GM12878 (cell line): ENCODE measurements at places on chromosomes 7 and 10. TPM values are rescaled to one million over a fixed set of nuclear protein-coding genes. Genes with fewer than 3 reads are reported as not detected.

EEPD1 gene
- total RNA-seq: 0.45 and 1.0 TPM in 2 replicates

GRCh38 chr10:92156874-92157773 is 133.8 kb downstream of the CPEB3 start:
- H3K4me1 ChIP-seq: no peaks in the 10 kb centered on the region
- no peak overlapping the region for H3K27ac ChIP-seq
- H3K4me3 ChIP-seq: no peak overlapping the region
- H3K27me3 ChIP-seq: no peaks in the 10 kb centered on the region
- H3K36me3 ChIP-seq: no peaks in the 10 kb centered on the region

DNA sequence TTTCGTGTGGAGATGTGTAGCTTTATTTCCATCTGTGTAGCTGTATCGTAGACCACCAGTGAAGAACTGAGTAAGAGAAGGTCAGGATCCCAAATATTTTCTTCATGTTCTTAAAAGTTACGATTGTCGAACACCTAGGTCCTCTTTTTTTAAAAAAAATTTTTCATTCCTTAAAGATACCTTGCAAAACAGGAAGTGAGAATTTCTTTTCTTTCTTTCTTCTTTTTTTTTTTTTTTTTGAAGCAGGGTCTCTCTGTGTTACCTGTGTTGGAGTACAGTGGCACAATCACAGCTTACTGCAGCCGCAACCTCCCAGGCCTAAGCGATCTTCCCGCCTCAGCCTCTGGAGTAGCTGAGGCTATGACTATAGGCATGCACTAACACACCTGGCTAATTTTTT is 60.8 kb downstream of the PHTF2 start:
- no peak for DNase-seq
- H3K4me3 ChIP-seq: no peak overlapping the region
- H3K4me1 ChIP-seq: peaks cover 20% of the 10 kb centered on the region
- no peaks in the 10 kb centered on the region for H3K27me3 ChIP-seq

GRCh38 chr7:99392046-99392445 is 16.4 kb downstream of the PDAP1 start:
- H3K4me3 ChIP-seq: no peak overlapping the region
- DNase-seq: no peak
- H3K36me3 ChIP-seq: peaks cover 56% of the 10 kb centered on the region
- peaks cover 4% of the 10 kb centered on the region; the same call in 1 of the 2 replicates for H3K4me1 ChIP-seq

TET1 gene
- total RNA-seq: 1.1 and 1.4 TPM in 2 replicates

ST8SIA6 gene
- total RNA-seq: not detected in 2 replicates

GRCh38 chr7:144786522-144786921 is 49.3 kb downstream of the TPK1 start:
- no peak overlapping the region for H3K27ac ChIP-seq
- no peaks in the 10 kb centered on the region for H3K36me3 ChIP-seq
- H3K27me3 ChIP-seq: no peaks in the 10 kb centered on the region
- no peak for DNase-seq

FEZF1 gene
- not detected in 2 replicates for total RNA-seq

CABCOCO1 gene
- total RNA-seq: not detected in 2 replicates

DNA sequence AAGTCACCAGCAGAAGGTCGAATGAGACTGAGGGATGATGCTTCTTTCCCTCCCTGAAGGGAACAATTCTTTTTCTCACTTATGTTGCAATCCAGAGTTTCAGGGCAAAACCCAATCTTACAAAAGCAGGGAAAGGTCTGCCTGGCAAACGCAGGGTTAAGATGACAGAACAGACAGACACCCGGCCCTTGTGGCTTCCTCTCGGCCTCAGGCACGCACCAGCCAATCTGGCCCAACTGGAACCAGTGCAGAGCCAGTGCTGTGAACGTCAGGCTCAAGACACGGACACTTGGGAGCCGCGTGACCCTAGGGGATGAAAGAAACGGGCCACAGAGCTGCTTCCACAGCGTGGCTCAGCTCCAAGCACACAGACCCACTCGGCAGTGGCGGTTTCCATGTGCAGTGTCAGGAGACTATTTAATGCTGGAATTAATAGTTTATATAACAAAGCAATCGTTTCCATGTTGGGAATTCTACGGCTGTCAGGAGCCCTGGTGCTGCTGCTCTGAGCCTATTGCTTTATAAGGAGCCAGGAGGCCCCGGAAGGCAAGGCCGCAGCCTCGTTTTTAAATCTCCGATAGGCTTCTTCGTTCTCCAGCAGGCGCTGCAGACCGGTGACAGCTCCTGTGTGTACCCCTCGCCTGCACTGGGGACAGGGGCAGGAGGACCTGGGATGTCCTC is 198.4 kb downstream of the DIP2C start:
- H3K27me3 ChIP-seq: peaks cover 11% of the 10 kb centered on the region
- no peaks in the 10 kb centered on the region for H3K4me1 ChIP-seq
- H3K36me3 ChIP-seq: no peaks in the 10 kb centered on the region
- DNase-seq: no peak

TMEM106B gene
- 12.1 and 14.4 TPM in 2 replicates for total RNA-seq

RARRES2 gene
- 0.96 and 2.2 TPM in 2 replicates for total RNA-seq

- H3K36me3 ChIP-seq: no peaks in the 10 kb centered on the region
- no peak overlapping the region for H3K27ac ChIP-seq
- peaks cover 3% of the 10 kb centered on the region; the same call in 1 of the 2 replicates for H3K27me3 ChIP-seq
- DNase-seq: no peak
Measured at GRCh38 chr10:58513188-58514110, 777 bp downstream of the BICC1 start.
